ENCODE measurements at places on chromosomes 1 and 21. TPM values are rescaled to one million over a fixed set of nuclear protein-coding genes. Genes with fewer than 3 reads are reported as not detected.

Gene STRIP1
- 30.5 TPM for polyA plus RNA-seq

GRCh38 chr1:55645270-55645669, 430.1 kb upstream of the USP24 start:
- DNase-seq: no peak

GRCh38 chr21:46037331-46038325, 56.1 kb downstream of the COL6A1 start:
- DNase-seq: no peak

- no peak for DNase-seq
Measured at GRCh38 chr1:203170625-203171330, 4.8 kb downstream of the MYBPH start.

Gene OR2M3
- polyA plus RNA-seq: 0.01 TPM

DNA sequence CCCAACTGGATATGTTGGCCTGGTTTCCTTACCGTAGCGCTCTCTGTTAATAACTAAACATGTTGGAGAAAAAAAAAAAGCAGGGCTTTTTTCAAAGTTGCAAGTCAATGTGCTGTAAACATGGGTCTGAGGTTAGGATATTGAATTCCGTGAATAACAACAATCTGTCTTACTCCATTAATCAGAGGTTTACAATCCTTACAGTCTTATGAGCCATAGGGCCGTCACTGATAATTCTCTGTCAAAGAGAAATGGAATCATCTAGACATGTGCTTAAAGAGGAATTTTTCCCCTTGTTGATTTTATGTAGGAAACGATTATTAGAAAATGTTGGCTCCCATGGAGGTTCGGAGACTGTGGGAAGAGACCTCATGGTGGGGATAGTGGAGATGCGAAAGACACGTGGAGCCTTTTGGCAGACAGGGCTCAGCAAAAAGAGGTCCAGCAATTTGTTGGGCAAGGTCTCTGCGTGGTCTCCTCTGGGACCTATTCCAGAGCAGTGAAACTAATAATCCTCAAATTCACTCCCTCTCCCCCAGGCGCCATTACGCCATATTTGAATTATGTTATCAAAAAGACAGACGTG, 83.5 kb upstream of the CLDN14 start:
- no peak for DNase-seq

GRCh38 chr1:37793773-37794371, at the start of gene MANEAL:
TSS of gene MANEAL (plus strand) at chr1:37793847. CDS start at chr1:37794183, 336 bp downstream.
- DNase-seq: no peak

DNA sequence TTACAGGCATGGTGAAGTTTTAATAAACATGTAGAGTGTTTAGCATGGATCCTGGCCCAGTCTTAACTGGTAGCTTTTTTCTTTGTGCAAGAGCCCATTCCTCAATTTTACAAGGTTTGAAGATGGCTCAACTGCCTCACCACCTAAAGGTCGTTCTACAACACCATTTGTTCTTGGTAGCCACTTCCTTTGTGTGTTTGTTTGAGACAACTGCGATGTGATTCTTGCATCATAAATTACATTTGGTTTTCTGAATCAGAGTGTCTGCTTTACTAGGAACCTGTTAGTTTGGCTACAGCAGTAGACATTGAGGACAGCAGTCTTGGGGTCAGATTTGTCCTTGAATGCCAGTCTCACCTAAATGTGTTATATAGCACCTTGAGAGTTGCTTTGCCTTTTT, 3.3 kb downstream of the PLEKHM2 start:
- DNase-seq: no peak

DNA sequence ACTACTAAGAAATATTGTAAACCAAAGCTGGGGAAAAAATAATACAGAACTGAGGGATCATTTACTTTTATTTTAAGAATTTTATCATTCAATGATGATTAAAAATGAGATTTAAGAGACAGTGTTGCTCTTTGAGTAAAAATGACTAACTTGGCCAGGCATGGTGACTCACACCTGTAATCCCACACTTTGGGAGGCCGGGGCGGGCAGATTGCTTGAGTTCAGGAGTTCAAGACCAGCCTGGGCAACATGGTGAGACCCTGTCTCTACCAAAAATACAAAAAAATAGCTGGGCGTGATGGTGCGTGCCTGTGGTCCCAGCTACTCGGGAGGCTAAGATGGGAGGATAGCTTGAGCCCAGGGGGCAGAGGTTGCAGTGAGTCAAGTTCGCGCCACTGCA, 21.8 kb upstream of the PLEKHO1 start:
- no peak for DNase-seq

DNA sequence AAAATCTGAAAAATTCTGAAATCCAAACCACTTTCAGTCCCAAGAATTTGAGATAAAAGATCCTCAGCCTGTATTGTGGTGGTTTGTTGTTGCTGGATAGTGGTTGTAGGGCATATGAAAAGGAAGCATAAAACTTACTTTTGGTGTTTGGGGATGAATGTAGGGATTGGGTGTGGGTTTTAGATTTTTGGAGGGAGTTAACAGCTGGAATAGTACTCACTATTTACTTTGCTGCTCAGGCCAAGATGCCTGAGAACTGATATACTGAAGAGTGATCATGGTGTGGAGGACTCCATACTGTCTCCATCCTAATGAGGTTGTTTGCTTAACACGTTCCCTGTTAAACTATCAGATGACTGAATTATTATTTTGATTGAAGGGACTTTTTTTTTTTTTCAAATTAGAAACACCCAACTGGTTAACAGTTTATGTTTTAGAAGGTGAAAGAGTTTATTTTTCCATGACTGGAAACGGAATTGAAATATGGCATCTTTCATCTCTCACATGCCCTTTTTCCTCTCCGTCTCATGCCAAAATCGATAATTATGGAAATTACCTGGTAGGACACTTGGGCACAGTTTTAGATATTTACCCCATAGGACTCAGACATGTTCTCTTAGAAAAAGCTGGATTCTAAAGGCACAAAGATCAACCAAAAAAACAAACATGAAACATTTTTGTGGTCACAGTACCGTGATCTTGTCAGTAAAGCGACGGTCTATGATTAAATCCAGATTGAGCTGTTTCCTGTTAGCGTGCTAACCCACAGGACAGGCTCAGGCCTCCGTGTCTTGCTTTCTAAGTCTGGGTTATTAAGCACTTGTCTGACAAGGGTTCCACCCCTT, 37.3 kb downstream of the RGL1 start:
- DNase-seq: peak; percentile 70

DNA sequence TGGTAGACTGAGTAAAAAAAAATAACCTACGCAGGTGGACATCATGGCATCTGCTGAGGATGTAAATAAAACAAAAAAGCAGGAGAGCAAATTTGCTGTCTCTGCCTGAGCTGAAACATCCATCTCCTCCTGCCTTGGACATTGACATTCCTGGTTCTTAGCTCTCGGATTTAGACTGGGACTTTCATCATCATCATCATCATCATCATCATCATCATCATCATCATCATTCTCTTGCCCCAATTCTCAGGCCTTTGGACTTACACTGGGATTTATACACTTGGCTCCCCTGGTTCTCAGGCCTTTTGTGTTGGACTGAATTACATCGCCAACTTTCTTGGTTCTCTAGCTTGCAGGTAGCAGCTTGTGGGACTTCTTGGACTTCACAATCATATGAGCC, 308.4 kb upstream of the BEND5 start:
- DNase-seq: no peak

DNA sequence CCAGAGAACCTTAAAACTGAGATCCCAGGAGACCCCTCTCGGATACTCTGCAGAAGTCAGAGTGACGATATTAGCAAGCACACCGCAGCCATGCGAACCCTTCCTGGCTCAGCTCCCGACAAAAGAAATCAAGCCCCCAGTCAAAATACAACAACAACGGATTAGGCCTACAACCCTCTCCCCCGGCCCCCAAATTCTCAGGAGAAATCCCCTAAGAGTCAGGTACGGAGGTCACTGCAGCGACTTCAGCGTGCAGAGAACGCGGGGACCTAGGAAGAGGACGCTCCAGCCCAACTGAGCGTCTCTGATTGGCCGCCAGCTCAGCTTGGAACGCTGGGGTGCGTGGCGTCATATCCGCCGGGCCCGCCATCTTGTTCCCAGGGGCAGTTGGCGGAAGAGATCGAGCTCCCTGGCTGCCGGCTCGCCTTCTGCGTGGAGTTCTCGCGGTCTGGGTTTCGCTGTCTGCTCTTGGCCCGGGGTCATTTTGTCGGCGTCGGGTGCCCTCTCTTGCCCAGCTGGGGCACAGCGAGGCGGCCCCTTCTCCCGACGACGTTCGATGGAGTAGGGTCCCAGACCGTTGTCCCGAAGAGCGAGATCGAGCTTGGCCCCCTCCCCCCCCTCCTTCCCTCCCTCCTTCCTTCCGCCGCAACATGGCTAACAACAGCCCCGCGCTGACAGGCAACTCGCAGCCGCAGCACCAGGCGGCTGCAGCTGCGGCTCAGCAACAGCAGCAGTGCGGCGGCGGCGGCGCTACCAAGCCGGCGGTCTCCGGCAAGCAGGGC, at the start of gene PRPF38B:
PRPF38B (plus strand) TSS at position 369 of the 782 bp plus-strand sequence; CDS start at position 651, 282 bp downstream.
- peak; percentile 78 for DNase-seq

- no peak for DNase-seq
Measured at GRCh38 chr1:46806196-46807020, 7.6 kb downstream of the CYP4B1 start.

- DNase-seq: no peak
Measured at GRCh38 chr1:19009882-19010321, 53.4 kb upstream of the IFFO2 start.

Gene RIT1
- polyA plus RNA-seq: 25.9 TPM

GRCh38 chr1:231408528-231409094, 13.5 kb downstream of the EGLN1 start:
- DNase-seq: no peak

- DNase-seq: no peak
Measured at GRCh38 chr1:116933606-116934515, 24.1 kb downstream of the PTGFRN start.

- no peak for DNase-seq
Measured at GRCh38 chr1:192547501-192547900, 28.1 kb upstream of the RGS1 start.

Gene SPATA46
- 0.13 TPM for polyA plus RNA-seq

DNA sequence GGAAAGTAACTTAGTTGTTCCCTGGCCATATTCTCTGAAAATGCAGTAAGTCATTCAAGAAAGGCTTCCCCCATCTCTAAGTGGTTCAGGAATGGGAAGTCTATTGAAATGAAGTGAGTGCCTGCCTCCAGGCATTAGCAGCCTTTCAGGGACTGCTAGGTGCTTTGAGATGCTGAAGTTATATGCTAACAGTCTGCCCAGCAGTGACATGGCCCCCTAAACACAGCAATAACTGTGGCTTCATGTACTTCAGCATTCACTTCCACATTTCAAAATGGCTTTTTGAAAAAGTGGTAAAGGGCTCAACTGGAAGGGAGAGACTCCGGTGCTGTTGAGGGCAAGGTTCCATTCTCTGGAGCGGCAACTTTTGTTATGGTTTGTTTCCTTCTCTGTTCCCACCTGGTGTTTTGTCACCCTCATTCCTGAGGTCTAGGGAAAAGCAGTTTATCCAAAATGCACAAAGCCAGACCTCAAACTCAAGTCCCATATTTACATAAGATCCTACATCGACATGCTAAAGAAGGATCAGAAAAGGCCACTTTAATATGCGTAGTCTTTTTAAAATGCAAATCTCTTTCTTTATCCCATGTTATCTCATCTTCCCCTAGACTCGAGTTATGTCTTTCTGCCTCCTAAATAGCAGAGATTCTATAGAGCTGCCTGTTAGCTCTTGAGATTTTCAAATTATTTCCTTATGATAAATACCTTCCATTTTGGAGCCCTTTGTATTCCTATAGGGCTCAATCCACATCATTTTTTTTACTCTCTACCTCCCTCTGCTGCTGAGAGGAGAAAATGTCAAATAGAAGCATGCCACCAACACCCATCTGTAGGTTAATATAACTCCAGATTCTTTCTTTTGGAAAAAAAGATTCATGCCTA, 34.2 kb upstream of the LRRC8C start:
- no peak for DNase-seq

Gene ESPN
- polyA plus RNA-seq: 3.0 TPM

DNA sequence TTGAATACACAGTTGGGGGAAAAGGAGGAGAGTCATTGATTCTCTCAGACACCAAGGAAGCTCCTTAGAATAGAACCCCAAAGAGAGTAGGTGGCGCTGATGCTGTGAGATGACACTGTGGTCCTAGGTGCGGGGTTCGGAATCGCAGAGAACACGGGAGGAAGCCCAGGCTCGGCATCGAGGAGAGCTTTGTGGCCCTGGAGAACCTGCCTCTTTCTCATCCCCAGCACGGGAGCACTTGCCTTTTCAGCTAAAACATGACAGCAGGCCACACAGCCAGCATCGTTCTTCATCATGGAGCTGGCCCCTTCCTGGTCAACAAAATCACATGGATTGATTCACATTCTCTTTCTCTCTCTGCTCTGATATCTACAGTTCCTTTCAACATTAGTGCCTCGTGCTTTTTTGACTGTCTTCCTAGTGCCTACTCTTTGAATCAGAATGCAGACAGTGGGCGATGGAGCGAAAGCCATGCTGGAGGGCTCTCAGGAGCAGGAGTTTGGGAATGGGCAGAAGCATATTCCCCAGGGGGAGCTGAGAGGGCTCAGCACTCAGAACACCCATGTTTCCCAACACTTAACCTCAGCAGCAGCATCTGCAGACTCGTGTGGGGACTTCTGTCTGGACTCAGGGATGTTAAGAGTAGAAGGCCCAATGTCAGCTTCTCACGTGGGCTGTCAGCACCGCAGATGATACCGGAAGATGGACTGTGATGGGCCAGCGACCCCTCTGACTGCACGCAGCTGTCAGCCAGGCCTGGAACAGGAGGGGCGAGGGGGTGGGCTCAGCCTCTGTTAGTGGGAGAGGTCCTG, 539.4 kb downstream of the KIF26B start:
- DNase-seq: no peak

GRCh38 chr21:38399103-38399502, 99.2 kb downstream of the ERG start:
- DNase-seq: no peak

Gene PKP1
- 4.6 TPM for polyA plus RNA-seq

Gene VANGL2
- 8.6 TPM for polyA plus RNA-seq

Gene TNFSF4
- polyA plus RNA-seq: 2.2 TPM

- DNase-seq: no peak
Measured at GRCh38 chr1:112396653-112397471, 848 bp downstream of the CTTNBP2NL start.

DNA sequence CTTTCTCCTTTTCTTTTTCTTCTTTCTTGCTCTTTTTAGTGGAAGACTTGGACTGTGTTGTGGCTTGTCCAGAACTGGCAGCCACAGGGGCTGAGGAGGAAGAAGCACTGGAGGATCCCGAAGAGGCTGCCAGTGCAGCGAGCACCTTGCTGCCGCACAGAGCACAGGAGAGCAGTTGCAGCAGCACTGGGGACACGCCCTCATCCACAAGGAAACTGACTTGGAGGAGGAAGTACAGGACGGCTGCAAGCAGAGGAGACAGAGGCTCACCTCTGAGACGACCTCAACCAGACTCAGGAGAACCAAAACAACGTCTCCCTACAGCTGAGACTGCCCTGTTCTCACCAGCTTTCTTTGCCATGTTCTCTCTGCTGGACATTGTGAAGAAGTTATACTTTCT, 88.9 kb downstream of the UBR4 start:
- no peak for DNase-seq

DNA sequence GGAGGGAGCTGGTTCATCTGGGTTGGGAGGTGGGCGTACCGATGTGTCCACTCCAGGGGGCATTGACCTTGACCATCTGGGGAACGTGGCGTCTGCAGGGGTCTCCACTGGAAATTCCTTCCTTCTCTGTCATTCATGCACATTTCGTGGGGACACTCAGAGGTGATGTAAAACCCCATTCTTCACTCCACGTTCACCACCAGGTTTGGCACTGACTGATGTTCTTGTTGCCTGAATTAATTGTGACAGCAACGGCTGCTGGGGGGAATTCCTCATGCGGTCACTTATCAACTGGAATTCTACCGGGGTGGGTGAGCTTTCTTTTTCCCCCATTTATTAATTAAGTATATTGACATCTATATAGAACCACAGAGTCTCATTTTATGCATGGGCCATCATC, 18.1 kb upstream of the POFUT2 start:
- no peak for DNase-seq

- DNase-seq: no peak
Measured at GRCh38 chr1:45762291-45762690, 11.8 kb upstream of the IPP start.

Measured in forelimb muscle (tissue), 1 donor.